NT2/D1 (cell line): ENCODE measurements at places on chromosomes 6 and 20.
A peak's percentile ranks its signal among the peaks of the same experiment; 100 is the strongest.

GRCh38 chr6:87155842-87156815 is 764 bp downstream of the ZNF292 start:
- DNase-seq, result no peak

- peak; percentile 27 for DNase-seq
Observed at GRCh38 chr6:87391334-87391733, 16.4 kb upstream of the CFAP206 start.

- no peak for DNase-seq
Observed at GRCh38 chr20:37519508-37520418, 1.3 kb upstream of the NNAT start.

DNA sequence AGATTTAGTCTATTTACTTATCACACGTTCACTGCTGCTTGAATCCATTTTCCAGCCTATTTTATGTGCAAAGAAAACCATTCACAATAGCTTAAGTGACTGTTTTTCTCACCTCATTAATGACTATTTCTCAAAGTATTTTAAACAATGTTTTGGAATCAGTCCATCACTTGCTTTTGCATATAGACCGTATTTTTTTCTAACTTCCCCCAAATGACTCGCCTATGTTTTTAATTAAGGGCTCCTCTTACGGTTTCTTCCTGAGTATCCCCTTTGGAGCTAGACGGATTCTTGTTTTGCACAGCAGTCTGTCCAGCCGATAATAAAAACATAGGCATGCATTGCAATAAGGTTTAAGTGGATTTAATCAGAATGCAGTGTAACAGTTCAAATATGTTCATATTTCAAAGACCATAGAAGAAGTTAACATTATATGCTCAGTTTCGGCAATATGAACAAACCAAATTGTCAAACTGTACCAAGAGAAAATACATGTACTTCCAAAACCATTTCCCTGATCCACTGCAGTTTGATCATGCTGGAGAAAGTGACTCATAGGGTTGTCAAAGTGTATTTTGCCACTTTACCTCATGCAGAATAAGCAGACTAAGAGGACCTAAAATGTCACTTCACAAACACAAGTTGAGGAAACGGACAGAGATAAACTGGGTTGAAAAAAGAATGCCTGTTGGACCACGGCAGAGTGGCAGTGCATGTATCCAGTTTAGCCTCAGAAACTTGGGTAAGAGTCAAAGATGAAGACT is 66.4 kb downstream of the HMGN3 start:
- no peak for DNase-seq

DNA sequence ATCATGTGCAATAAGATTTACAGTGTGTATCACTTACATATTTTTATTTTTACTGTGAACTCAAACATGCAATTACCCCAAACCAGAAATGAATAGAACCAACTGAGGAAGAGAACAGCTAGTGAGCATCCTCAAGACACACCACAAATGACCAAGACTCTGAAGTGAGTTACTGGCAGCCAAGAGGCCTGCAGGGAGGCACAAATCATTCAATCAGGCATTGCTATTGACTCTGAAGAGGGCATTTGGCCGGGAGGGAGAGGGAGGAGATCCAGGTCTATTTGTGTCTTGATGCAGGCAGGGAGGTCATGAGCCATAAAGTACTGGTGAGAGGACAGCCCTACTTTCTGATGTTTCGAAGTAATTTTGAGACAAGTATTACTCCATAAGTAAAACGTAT is 257.7 kb downstream of the BCKDHB start:
- DNase-seq, result no peak

GRCh38 chr6:168916576-168917211 is 337.0 kb downstream of the THBS2 start:
- no peak for DNase-seq

DNA sequence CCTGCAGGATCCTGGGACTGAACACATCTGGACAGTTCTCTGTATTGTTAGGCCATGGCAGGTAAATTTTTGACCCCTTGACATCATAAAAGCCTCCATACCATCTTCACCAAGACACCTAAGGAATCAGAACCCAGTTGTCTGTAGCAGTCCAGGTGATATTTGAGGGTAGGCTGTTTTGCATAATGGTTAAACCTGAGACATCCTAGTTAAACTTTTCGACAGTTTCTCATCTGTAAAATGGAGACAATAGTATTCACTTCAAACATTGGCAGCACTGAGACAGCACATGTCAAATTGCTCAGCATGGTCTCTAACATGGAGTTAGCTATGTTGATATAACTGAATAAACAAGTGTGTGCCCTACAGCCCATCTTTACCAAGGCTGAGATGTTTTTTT is 24.8 kb downstream of the C6orf62 start:
- no peak for DNase-seq

GRCh38 chr6:56458324-56458884 is 184.3 kb downstream of the DST start:
- DNase-seq, result no peak

GRCh38 chr6:37110500-37111461 is 59.2 kb upstream of the PIM1 start:
- DNase-seq, result no peak

- DNase-seq, result no peak
Observed at GRCh38 chr6:111667931-111668330, 62.3 kb upstream of the TRAF3IP2 start.

DNA sequence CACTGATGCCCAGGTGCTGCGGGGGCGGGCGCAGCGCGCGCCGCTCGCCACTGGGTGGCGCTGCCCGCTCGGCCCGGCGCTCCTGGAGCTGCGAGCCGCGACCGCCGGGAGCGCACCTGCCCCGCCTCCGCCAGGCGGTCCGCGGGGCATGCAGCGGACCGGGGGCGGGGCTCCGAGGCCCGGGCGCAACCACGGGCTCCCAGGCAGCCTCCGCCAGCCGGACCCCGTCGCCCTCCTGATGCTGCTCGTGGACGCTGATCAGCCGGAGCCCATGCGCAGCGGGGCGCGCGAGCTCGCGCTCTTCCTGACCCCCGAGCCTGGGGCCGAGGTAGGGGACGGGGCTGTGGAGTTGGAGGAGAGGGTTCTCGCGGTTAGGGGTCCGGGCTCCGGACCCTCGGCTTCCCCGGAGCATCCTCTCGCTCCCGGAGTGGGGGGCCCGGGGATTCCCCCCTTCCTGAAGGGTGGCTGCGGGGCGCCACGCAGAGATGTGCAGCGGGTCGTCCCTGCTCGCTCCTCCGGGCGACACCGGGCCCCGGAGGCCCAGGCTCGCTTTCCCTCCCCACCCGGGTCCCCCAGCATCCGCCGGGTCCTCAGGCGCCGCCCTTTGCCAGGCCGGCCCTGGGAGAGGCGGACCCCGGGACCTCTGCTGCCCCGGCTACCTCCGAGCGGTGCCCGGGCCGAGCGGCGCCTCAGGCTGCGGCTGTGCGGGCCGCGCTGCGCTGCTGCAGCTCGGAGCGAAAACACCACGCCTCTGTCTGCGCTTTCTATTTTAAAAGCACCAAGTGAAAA is at the start of gene BCAS4:
Gene BCAS4 (plus strand): TSS at position 216 of the 789 bp plus-strand sequence. CDS start 23 bp downstream, at position 239.
- DNase-seq, result peak; percentile 77

GRCh38 chr6:141677598-141678211 is 455.0 kb upstream of the GJE1 start:
- DNase-seq, result peak; percentile 3

DNA sequence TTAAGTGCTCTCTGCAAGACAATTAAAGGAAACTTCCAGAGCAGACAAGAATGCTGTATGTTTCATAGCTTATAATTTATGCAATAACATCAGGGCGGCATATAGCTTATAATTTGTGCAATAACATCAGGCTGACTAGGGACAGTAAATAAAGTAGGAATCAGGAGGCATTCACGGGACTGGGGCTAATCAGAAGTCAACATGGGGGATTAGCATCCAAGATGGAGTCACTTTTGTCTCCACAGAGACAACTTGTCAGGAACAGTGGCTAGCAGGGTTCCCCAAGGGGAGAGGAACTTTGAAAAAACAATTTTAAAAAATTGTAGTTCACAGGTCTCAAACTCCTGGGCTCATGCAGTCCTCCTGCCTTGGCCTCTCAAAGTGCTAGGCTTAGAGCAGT is 3.3 kb upstream of the ZNF341 start:
- DNase-seq, result no peak

DNA sequence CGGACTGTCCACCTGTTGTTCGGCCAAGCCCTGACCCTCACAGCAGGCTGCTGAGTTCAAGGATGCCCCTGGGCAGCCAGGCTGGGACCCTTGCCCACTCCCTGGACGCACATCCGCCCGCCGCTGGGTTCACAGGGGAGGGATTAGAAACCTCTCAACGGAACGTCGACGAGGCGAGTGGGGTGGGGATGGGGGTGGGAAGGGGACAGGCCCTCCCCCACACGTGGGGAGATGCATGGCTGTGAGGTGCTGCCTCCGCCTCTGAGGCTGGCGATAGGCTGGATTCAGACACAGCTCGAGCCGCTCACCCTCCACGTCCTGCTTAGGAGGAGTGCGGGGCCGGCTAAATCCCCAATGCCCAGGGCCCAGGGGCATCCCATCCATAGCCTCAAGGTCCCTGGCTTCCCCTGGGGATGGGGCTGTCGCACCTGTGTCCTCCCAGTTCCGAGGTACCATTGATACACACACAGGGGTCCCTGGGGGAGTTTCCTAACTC is 90.6 kb upstream of the BHLHE23 start:
- DNase-seq, result no peak

DNA sequence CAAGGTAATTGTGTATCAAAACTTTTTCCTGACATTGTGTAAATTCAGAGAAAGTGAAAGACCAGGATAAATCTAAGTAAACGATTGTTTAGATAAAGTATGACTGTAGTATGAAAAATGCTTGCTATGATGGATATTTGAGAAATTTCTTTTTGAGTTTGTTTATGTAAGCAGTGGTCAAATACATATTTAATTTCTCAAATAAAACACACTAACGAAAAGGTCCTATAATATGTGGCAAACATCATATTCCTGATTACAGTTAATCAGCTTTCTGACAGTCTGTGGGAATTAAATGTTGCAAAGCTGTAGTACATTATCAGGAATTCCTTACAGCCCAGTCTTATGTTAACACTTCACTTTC is 636.9 kb downstream of the MMUT start:
- no peak for DNase-seq

DNA sequence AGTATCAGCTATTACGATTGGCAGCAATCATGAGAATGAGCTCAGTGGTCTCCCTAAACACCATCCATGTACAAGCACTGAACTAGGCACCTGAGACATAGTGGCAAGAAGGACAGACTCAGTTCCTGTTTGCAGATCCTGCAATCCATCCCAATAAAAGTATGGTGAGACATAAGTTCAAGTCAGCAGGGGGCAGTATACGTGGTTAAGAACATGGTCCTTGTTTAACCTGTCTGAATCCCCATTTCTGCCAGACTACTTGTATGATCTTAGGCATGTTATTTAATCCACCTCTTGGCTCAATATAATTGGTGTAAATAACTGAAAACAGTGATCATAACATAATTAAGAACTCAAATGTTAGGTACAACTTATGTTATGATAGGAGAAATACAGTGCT is 33.2 kb upstream of the PNISR start:
- peak; percentile 11 for DNase-seq

- no peak for DNase-seq
Observed at GRCh38 chr20:35866418-35867202, 87.7 kb downstream of the SCAND1 start.
